Activated CD4-positive, alpha-beta T cell treated with anti-CD3 and anti-CD28 coated beads for 4 hours (primary cell): ENCODE measurements at places on chromosomes 5 and 9.

GRCh38 chr5:148934895-148935400 is 108.5 kb downstream of the ADRB2 start:
- DNase-seq, result no peak

DNA sequence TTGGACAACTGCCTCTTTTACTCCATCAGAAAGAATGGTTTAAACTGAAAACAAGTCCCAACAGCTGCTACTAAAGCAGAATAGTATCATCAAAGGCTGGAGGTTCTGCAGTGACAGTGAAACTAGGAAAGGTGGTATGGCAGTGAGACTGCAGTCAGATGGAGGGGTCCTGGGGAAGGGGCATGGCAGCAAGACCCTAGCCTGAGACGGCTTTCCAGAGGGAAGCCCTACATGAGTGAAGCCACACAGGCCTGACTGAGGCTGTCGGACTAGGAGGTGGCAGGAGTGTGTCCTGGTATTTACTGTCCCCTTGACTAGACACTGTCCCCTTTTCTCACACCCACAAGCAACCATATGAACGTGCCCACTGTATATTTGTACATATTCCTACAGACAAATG is 40.4 kb upstream of the IPPK start:
- no peak for DNase-seq

GRCh38 chr9:125835655-125836054 is 88.5 kb downstream of the PBX3 start:
- no peak for DNase-seq

- no peak for DNase-seq
Observed at GRCh38 chr5:62093976-62094375, 212.0 kb upstream of the KIF2A start.

- no peak for DNase-seq
Observed at GRCh38 chr9:125150349-125151245, 7.3 kb upstream of the SCAI start.
